Calu3 (cell line): ENCODE measurements at places on chromosomes 2 and 18. TPM values are rescaled to one million over a fixed set of nuclear protein-coding genes. Genes with fewer than 3 reads are reported as not detected.

The FOXD4L1 gene
- 0.92 and 1.0 TPM in 2 replicates for total RNA-seq

The SPATA3 gene
- not detected in 2 replicates for total RNA-seq

The KCNK3 gene
- total RNA-seq = not detected in 2 replicates

GRCh38 chr18:10995550-10995949 lies 153.8 kb downstream of the PIEZO2 start:
- H3K4me1 ChIP-seq = no peaks in the 10 kb centered on the region
- no peaks in the 10 kb centered on the region for H3K27me3 ChIP-seq

GRCh38 chr2:19809206-19809605 lies 92.6 kb downstream of the TTC32 start:
- H3K4me1 ChIP-seq = no peaks in the 10 kb centered on the region
- peaks cover 30% of the 10 kb centered on the region for H3K27me3 ChIP-seq
- H3K36me3 ChIP-seq = no peaks in the 10 kb centered on the region
- no peak overlapping the region for H3K27ac ChIP-seq

DNA sequence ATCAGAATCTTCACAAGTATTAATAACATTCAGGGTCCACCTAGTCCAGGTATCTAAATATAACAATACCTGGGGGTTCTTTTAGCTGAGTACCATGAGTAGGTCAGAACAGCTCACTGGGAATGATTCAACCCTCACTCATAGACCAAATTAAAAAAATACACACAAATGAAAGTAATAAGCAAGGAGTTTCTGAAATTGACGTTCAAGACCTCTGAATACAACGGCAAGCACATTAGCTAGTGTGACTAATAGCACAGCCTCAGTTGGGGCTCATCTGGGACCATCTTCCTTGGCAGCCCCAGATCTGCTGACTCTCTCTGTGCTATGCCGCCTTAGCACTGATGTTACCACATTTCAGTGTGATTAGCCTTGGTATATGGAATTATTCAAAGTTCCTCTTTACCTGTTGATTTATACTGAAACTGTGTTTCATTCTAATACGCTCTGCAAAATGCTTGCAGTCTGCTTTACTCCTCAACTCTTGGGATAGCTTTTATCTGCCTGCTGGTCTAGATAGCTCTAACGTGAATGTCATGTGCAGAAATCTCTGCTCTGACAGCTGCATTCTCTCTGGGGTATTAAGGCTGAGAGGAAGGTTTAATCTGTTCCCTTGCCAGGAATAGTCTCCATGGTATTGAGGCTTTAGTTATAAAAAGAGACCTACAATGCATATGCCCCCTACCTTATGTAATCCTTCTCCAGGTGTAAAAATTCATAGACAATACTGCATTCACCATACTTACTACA lies 153.3 kb downstream of the METTL4 start:
- no peak overlapping the region for H3K4me3 ChIP-seq
- no peaks in the 10 kb centered on the region for H3K27me3 ChIP-seq

DNA sequence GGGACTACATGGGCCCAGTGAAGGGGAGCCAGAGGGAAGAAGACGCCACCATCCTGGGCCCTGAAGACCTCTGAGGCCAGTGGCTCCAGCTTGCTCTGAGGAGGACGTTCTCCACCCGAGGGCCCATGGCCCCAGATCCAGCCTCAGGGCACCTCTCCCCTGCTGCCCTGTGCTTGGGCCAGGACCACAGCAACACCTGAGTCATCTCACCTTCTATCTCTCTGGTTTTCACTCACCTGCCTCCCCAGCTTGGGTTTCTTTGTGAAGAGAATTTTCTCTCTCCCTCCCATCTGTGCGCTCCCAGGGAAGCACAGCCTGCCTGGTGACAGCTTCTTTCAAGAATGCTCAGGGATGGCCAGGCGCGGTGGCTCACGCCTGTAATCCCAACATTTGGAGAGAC lies 19.8 kb downstream of the ZFP36L2 start:
- peaks cover 38% of the 10 kb centered on the region for H3K4me1 ChIP-seq
- no peak for DNase-seq
- no peak overlapping the region for H3K4me3 ChIP-seq
- no peaks in the 10 kb centered on the region for H3K27me3 ChIP-seq
- no peak overlapping the region for H3K27ac ChIP-seq

- no peaks in the 10 kb centered on the region for H3K36me3 ChIP-seq
- no peak overlapping the region for H3K4me3 ChIP-seq
These were observed 174.5 kb upstream of the PKDCC start for GRCh38 chr2:41873102-41874031.

DNA sequence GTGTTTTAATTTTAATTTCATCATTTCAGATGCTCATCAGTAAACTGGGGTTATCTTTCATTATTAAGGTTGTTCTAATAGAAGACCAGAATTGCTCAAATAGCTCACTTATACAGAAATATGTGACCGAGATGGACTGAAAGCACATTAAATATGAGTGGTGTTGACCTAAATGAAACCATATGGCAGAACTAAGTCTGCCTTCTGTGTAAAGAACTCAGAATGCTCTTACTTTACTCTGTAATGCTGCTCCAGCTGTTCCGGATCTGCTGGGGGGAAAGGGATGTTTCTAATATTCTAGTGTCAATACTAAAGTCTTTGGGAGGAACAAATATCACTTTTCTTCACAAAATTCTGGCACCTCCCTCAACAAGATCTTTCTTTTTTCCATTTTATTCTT lies 131.0 kb downstream of the DPP4 start:
- H3K27me3 ChIP-seq = no peaks in the 10 kb centered on the region
- H3K4me3 ChIP-seq = no peak overlapping the region
- no peak for DNase-seq
- no peaks in the 10 kb centered on the region for H3K36me3 ChIP-seq

DNA sequence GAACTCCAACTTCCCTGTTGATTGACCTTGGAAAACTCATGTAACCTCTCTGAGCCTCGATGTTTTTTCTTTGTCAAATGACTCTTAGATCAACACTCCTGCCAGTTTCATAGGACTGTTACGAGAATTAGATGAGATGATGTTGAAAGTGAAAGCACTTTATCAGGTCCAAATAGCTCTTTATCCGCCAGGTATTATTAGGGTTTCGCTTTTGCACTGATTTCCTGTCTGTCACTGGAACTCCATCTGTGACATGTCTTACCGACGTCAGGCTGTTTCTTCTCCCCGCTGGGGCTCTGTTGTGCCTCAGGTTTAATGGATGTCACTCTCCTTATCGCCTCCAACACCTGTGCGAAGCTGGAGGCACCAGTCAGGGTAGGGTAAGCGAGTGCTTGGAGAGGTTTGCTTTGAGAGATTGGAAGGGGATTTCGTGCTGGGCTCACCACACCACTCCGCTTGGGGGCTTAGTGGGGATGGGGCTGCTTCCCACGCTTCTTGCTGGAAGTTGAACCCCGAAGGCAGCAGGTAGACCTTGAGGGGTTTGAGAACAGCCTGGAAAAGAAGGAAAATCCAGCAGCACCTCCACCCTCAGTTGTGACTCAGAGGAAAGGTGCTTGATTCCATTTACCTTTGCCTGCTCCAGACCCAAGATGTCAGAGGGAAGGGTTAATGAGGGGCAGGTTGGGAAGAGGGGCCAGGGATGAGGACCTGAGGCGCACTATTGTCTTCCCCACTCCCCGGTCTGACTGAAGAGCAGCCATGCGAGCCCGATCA lies 4.3 kb downstream of the GAD1 start:
- no peak overlapping the region for H3K4me3 ChIP-seq
- H3K27me3 ChIP-seq = peaks cover 15% of the 10 kb centered on the region
- peaks cover 37% of the 10 kb centered on the region for H3K36me3 ChIP-seq
- no peak for DNase-seq
- peaks cover 15% of the 10 kb centered on the region for H3K4me1 ChIP-seq
- H3K27ac ChIP-seq = no peak overlapping the region

DNA sequence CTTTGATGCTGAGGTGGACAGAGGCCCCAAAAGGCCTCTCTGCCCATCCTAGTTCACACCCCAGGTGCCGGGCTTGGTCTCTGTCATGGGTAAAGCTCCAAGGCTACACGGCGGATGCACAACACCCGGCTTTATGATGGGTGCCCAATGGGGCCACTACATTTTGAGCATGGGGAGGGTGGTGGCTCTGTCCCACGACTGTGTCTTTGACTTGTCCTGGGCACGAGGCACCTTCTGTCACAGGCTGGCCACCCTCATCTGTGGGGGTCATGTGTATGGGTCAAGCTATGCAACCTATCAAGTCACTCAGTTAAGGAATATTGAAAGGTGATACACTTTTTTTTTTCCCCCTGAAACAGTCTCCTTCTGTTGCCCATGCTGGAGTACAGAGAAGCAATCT lies 63.7 kb downstream of the EDAR start:
- no peak overlapping the region for H3K4me3 ChIP-seq
- H3K36me3 ChIP-seq = no peaks in the 10 kb centered on the region
- H3K27ac ChIP-seq = no peak overlapping the region
- no peak for DNase-seq
- no peaks in the 10 kb centered on the region for H3K4me1 ChIP-seq

DNA sequence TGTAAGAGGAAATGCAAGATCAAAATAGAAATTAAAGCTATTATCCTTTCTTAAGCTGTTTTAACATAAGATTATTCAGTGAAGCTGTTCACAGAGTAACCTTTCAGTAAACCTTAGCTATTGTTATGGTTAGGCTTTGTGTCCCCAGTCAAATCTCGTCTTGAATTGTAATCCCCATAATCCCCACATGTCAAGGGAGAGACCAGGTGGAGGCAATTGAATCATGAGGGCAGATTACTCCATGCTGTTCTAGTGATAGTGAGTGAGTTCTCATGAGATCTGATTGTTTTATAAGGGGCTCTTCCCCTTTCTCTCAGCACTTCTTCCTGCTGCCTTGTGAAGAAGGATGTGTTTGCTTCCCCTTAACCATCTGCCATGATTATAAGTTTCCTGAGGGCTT lies 424.4 kb downstream of the DSEL start:
- no peak for DNase-seq
- no peaks in the 10 kb centered on the region for H3K36me3 ChIP-seq
- no peak overlapping the region for H3K4me3 ChIP-seq

DNA sequence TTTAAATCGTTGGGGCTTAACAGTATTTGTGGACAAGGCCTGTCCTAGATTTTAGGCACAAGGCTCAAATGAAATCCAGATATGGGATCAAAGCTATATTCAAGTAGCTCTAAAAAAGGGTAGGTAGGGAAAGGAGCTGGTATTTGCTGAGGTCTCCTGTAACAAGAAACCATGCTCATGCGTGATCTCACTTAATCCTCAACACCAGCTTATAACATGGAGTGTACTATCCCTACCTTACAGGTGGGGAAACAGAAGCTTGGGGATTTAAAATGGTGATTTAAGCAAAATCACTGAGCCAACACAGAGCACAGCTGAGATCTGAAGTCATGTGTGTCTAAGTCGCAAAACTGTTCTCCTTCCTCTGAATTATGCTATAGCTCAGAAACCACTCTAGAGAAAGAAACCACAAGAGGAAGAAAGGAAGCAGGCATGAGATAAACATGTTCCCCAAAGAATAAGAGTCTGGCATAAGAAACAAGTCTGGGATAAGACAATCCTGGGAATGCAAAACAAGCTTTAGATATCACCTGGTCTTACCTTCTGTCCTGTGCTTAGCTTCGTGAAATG lies 43.1 kb downstream of the CYRIA start:
- no peaks in the 10 kb centered on the region for H3K36me3 ChIP-seq
- peaks cover 55% of the 10 kb centered on the region for H3K27me3 ChIP-seq
- H3K4me1 ChIP-seq = peaks cover 11% of the 10 kb centered on the region
- H3K27ac ChIP-seq = no peak overlapping the region
- DNase-seq = no peak

- no peak overlapping the region for H3K4me3 ChIP-seq
- H3K27me3 ChIP-seq = peaks cover 11% of the 10 kb centered on the region
- H3K27ac ChIP-seq = no peak overlapping the region
- H3K36me3 ChIP-seq = peaks cover 2% of the 10 kb centered on the region
- H3K4me1 ChIP-seq = peaks cover 21% of the 10 kb centered on the region
These were observed 42.6 kb upstream of the RAPGEF4 start for GRCh38 chr2:172693037-172693436.

GRCh38 chr2:81528852-81529480 lies 1224.4 kb upstream of the LRRTM1 start:
- no peaks in the 10 kb centered on the region for H3K4me1 ChIP-seq
- no peak overlapping the region for H3K4me3 ChIP-seq
- H3K36me3 ChIP-seq = no peaks in the 10 kb centered on the region
- DNase-seq = no peak

DNA sequence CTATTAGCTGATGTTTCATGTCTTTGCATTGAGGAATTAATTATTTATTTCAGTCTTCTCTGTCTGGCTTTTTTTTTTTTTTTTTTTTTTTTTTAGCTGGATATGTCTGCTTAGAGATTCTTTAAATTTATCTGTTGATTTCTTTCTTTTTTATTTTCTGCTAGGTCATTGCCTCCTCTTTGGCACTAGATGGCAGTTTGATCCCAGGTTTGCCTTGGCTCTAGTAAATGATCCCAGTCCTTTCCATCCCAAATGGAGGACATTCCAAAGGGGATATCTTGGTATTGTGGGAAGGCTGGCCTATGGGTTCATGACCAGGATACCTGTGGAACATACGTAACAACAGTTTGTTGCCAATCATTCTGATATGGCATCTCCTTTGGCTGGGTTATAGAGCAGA lies 339.5 kb upstream of the GCFC2 start:
- DNase-seq = no peak
- H3K27me3 ChIP-seq = no peaks in the 10 kb centered on the region
- no peak overlapping the region for H3K4me3 ChIP-seq
- H3K27ac ChIP-seq = no peak overlapping the region

DNA sequence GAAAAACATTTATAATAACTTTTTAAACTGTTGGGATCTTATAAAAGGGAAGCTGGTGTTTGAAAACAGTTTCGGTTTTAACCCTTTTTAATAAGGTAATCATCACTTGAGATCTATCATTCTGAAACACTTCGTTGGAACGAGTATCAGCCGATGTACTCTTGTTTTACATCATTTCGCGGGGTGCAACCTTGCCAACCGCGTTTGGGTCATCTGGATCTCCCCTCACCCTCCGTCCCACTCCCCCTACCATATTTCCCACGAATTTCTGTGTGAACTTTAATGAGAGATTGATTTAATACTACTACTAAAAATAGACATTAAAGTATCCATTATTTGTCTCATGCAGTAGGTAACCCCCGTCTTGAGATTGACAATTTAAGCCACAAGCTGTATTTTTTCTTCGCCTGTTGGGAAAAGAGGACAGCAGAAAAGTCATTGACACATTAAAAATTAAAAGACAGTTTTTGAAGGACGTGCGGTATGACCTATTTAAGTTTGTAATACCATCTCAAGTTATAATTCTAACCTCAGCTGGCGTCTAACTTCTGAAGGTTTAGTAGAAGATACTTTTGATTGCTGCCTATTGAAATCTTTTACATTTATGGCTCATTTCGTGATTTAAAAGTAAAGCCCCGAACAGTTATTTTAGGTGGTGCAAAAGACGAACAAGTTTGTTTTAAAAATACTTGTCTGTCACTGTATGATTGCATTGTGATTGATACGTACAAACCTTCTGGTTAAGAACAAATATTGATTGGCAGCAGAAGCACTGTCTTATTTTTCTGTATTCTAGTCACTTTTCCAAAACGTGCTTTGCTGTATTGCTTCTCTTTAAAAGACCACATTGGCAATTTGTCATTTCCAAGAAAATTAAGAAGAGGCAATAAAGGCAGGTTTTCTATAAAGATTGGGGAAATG lies 1.5 kb downstream of the CREB1 start:
- no peak for DNase-seq
- peaks cover 20% of the 10 kb centered on the region for H3K4me1 ChIP-seq
- peak overlapping the region; percentile 97 for H3K27ac ChIP-seq
- H3K36me3 ChIP-seq = peaks cover 46% of the 10 kb centered on the region
- no peaks in the 10 kb centered on the region for H3K27me3 ChIP-seq

- DNase-seq = no peak
- H3K36me3 ChIP-seq = peaks cover 74% of the 10 kb centered on the region
- no peak overlapping the region for H3K4me3 ChIP-seq
- H3K27me3 ChIP-seq = no peaks in the 10 kb centered on the region
These were observed 27.7 kb downstream of the GFPT1 start for GRCh38 chr2:69359371-69359770.
